ENCODE measurements at places on chromosomes 3 and 15. TPM values are rescaled to one million over a fixed set of nuclear protein-coding genes. Genes with fewer than 3 reads are reported as not detected.

- DNase-seq: no peak
Measured at GRCh38 chr3:129418041-129418973, 10.1 kb downstream of the EFCAB12 start.

DNA sequence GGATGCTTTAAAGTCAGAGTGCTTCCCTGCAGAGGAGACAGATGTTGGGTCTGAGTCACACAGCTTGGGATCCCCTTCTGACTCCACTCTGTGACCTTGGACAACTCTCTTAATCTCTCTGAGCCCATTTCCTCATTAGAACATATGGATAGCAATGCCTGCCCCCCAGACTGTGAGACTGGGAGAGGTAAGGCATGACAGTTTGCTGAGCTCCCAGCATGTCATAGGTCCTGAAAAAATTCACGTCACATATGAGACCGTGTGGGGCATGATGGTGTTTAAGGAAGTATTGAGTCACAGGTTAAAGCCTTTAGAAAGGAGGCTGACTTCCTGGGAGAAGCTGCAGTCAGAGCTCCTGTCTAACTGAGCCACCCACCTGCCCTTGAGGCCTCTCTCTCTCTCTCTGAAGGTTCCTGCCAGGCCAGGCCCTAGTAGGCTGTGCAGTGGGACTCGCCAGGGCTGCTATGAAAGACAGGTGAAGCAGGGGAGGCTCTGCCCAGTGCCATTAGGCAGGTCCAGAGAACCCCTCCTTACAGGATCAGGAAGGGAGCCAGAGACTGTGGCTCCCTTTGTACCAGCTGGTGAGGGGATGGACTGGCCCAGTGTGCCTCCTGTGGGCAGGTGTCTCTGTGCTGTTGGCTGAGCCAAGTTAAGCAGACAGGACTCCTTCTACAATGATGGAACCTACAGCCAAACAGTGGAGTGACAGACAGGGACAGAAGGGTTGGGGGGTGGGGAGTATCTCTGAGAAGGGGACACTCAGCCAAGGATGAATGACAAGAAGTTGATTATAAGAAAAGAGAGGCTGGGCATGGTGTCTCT lies 19.5 kb upstream of the DOCK3 start:
- no peak for DNase-seq

DNA sequence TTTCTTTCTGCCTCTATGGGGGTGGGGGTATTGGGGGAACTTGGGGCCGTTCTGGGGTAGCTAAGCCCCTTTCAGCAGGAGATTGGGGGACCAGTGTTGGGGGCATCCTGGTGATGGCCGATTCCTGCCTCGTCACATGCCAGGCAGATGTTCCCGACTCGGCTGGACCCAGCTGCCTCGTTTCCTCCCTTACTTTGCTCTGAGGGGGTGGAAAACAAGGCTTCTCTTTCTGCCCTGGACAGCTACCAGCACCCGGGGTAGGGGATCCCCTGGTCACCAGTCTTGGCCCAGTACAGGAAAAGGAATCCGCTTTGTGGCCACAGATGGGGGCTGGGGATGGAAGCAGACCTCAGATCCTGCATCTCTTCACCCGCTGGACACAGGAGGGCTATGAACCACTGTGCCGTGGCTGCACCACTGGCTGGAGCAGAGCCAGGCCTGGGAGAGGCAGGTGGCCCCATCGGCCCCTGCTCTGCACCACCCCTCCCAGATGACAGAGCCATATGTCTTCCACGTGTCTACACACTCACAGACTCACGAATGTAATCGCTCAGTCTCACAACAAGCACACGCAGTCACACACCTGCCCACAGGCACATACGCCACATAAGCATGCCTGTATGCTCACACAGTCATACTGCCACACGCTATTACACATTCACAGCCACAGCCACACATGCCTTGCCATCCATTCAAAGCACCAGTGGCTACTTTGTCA lies 12.4 kb downstream of the SNX33 start:
- DNase-seq: no peak

DNA sequence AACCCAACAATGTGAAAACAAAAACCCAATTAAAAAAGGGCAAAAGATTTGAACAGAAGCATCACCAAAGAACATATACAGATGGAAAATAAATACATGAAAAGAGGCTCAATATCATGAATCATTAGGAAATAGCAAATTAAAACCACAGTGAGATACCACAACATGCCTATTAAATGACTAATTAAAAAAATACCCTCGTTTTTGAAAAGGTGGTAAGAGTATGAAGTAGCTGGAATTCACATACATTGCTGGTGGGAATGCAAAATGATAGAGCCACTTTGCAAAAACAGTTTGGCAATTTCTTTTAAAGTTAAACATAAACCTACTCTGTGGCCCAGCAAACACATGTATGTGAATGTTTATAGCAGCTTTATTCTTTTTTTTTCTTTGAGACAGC lies 75.8 kb downstream of the B3GNT5 start:
- no peak for DNase-seq

- peak; percentile 69 for DNase-seq
Measured at GRCh38 chr15:31472636-31473384, 146.2 kb downstream of the KLF13 start.

Gene TCF12
- total RNA-seq: 72.8 TPM

Gene TBCCD1
- total RNA-seq: 17.5 TPM

DNA sequence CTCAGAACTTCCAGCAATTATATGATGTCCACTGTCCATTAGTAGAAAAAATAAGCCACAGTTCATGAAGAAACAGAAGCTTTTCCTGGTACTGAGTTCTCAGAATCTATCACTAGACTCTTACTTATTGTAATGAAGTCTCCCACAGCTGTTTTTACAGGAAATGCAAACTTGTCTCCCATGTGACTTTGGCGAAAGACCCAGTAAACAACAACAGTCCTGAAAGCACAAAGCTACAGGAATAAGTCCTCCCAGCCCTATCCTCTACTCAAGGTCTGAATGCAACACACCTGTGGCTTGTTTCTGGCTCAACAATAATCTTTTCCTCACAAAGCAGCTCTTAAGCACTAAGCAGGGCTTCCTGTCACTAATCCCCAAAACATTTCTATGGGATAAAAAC lies 55.9 kb downstream of the EOMES start:
- DNase-seq: no peak

GRCh38 chr3:170976190-170976519 lies 50.4 kb downstream of the SLC2A2 start:
- DNase-seq: no peak

DNA sequence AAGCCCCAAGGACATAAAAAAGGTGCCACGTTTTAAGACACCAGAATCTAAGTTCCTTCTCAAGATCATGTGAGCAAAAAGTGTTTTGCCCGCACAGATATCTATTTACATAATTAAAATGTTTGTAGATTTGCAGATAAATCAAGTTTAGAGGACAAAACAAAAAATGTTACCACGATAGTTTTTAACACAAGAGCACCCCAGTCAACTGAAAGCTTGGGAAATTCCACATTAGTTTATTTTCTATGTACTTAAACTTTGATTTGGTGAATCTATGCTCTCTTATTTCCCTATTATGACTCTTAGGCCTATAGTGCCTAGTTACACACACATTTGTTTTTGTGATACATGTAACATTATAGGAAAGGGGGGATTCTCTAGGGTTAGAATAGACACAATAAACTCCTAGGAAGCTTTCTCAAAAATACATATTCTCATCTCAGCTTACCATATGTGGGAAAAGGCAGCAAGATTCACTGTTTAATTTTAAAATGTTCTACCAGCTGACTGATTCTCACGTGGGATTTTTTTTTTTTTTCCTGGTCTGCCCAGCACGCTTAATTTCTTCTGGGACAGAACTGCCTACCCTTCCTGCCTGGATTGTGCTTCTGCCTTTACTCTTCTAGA lies 8.4 kb upstream of the LEKR1 start:
- no peak for DNase-seq

Data from activated T-helper 2 cell treated with anti-CD3 and anti-CD28 coated beads, Interferon-gamma antibody, Interleukin-2, Interleukin-4, amounts not matched to agents 10 μg/mL and 5 μg/mL and 100 μg/mL, durations not matched to agents 14 hours and 24 hours and 36 hours (primary cell).